ENCODE measurements at places on chromosomes 11 and 22. TPM values are rescaled to one million over a fixed set of nuclear protein-coding genes. Genes with fewer than 3 reads are reported as not detected.
A peak's percentile ranks its signal among the peaks of the same experiment; 100 is the strongest.

GRCh38 chr11:61895046-61895717 lies 3.8 kb upstream of the FADS3 start:
- DNase-seq, result no peak

DNA sequence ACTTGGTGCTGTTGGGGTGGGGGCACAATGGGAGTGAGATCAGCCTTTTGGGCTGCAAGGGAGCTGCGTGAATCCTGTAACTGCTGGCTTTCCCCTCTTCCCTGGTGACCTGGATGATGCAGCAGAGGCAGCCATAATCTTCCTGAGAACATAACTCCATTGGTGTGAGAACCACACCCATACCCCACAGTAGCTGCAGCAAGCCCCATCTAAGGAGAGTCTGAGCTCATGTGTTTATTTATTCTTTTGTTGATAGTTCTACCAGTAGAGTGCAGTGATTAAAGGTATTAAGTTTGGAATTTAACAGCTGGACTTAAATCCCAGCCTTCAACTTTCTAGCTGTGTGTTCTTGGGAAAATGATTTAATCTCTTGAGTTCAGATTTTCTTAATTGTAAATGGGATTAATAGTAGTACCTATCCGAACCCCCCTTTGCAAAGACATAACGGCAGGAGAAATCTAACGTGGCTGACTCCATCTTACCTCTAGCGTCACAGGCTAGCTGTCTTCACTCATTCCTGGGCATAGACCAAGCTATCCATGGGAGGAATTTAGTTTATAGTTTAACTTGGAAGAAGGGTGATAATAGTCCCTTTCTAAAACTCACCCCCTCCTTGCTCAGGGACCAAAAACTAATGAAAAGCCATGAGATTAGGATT lies 385.0 kb upstream of the DDI1 start:
- DNase-seq, result peak; percentile 14

- peak; percentile 77 for DNase-seq
These were observed 22.3 kb downstream of the TTLL1 start for GRCh38 chr22:43066844-43067385.

- no peak for DNase-seq
These were observed 127.2 kb upstream of the ALX4 start for GRCh38 chr11:44437122-44437521.

DNA sequence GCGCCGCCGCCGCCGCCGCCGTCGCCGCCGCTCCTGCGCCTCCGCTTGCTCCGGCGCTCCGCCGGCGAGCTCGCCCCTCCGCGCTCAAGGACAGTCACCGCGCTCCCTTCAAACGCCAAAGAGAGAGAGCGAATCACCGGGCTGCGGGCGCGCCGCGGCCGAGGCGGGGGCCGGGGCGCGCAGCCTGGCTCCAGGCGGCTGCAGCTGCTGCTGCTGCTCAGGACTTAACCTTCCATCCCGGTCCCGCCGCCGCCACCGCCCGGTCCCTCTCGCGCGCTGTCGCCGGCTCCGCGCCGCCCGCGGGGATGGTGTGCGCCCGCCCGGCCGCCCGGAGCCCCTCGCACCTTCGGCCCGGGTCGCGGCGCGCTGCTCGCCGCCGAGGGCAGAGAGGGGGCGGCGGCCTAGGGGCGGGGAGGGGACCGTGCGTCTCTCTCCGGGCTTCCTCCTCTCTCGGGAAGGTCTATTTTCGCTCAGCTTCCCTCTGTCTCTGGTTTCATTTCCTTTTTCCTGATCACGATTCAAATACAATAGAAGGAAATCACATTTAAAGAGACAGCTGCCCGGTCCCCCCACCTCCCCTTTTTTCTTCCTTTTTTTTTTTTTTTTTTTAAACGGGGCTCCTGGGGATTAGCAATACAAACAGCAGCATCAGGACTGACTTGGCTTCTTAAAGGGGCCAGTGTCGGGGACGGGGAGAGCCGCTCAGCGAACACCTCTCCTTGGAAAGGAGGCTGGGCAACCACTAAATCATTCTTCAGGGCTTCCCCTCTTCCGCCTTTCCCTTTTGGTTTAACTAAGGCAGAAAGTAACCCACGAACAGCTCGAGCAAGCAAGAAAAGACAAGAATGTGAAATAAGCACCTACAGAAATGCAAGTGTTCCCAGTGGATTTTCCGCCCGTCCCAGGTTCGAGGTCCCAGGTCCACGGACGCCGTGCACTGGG lies 22.1 kb downstream of the LMO2 start:
- no peak for DNase-seq

GRCh38 chr11:112770487-112770886 lies 190.7 kb upstream of the NCAM1 start:
- no peak for DNase-seq

DNA sequence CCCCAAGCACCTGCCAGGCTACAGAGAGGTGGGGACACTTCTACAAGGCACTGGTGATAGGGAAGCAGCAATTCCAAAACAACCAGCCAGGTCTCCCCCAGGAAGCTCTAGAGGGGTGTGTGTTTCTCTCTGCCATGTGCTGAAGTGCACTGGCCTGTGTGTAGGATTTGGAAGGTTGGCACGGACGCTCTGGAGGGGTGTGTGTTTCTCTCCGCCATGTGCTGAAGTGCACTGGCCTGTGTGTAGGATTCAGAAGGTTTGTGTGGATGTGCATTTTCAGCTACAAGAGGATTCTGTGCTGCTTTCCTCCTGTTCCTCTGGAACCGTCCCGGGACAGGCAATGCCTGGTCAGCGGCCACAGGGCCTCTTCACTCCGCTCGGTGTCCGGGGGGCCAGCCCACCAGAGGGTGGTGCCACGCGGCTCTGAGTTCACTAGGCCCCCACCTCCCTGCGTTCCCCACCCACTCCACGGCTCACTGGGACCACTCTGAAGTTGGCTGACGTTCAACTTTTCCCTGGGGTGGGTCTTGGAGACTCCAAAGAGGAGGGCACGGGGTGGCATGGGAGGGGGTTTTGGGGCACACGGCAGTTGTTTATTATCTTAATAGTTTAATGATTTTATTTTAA lies 552.8 kb downstream of the BRD1 start:
- no peak for DNase-seq

Gene GAS2
- 7.6 TPM for total RNA-seq

Gene OR6T1
- not detected for total RNA-seq

Data from H4 (cell line).